ENCODE measurements at places on chromosomes 13 and 19. TPM values are rescaled to one million over a fixed set of nuclear protein-coding genes. Genes with fewer than 3 reads are reported as not detected.

- no peaks in the 10 kb centered on the region for H3K4me1 ChIP-seq
- H3K36me3 ChIP-seq = no peaks in the 10 kb centered on the region
- H3K27ac ChIP-seq = no peak overlapping the region
- no peak overlapping the region for H3K4me3 ChIP-seq
These were observed 62.6 kb downstream of the SLC10A2 start for GRCh38 chr13:103003631-103004030.

- H3K4me1 ChIP-seq = peaks cover 8% of the 10 kb centered on the region
- no peaks in the 10 kb centered on the region for H3K36me3 ChIP-seq
- H3K27ac ChIP-seq = no peak overlapping the region
- no peak overlapping the region for H3K4me3 ChIP-seq
- H3K27me3 ChIP-seq = no peaks in the 10 kb centered on the region
- DNase-seq = no peak
These were observed 136.8 kb downstream of the MIPEP start for GRCh38 chr13:23752111-23753001.

ERF gene
- total RNA-seq = 36.6 TPM

GRCh38 chr13:27338816-27339215 lies 68.2 kb downstream of the RASL11A start:
- no peaks in the 10 kb centered on the region for H3K4me1 ChIP-seq
- no peak for DNase-seq
- no peaks in the 10 kb centered on the region for H3K27me3 ChIP-seq
- no peak overlapping the region for H3K4me3 ChIP-seq
- H3K27ac ChIP-seq = no peak overlapping the region

METTL21C gene
- total RNA-seq = not detected

DNA sequence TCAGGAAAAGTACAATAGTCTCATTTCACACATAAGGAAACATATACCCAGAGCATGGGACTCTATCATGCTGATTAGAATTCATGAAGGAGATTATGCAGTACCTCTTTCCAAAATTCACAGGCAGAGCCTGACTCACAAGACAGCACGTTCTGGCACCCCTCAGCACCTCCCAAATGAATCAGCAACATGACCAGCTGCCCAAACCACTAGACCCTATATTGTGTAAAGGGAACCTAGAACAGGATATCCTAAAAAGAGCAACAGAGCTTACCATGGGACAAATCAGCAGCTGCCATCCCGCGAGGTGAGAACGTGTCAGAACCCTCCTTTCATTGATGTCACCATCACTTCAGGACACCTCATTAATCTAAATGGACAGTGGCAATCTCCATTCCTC lies 2.5 kb downstream of the ZNF426 start:
- no peak overlapping the region for H3K4me3 ChIP-seq
- peaks cover 58% of the 10 kb centered on the region for H3K36me3 ChIP-seq
- H3K27ac ChIP-seq = no peak overlapping the region
- no peaks in the 10 kb centered on the region for H3K27me3 ChIP-seq

GRCh38 chr13:97570442-97570841 lies 136.5 kb downstream of the RAP2A start:
- no peaks in the 10 kb centered on the region for H3K27me3 ChIP-seq
- DNase-seq = no peak
- peaks cover 5% of the 10 kb centered on the region for H3K4me1 ChIP-seq
- H3K27ac ChIP-seq = no peak overlapping the region
- H3K4me3 ChIP-seq = no peak overlapping the region

GRCh38 chr13:40515702-40516101 lies 150.7 kb downstream of the FOXO1 start:
- no peak overlapping the region for H3K27ac ChIP-seq
- no peaks in the 10 kb centered on the region for H3K36me3 ChIP-seq
- H3K4me3 ChIP-seq = no peak overlapping the region
- no peaks in the 10 kb centered on the region for H3K4me1 ChIP-seq
- no peaks in the 10 kb centered on the region for H3K27me3 ChIP-seq

KCNN4 gene
- total RNA-seq = 0.67 TPM

DNA sequence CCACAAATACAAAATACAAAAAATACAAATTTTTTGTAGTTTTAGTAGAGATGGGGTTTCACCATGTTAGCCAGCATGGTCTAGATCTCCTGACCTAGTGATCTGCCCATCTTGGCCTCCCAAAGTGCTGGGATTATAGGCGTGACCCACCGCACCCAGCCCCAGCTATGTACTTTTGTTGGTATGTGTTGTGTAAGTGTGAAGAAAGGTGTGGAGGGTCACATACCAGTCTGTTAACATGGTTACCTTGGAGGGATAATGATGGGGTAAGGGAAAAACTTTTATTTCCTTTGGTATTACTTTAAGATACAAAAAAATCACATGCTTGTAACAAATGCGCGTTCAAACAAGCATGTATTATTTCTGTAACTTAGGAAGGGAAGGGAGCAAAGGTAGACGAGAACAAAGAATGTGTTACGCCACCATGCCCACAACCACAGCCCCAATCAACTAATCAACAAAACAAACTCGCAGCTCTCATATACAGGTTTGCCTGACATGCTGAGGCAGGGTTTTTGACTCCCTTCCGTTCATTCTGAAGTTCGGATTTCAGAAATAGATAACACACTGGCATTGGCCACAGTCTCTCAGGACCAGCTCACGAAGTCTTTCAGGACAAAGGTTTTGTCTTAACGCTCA lies 13.5 kb upstream of the VWA8 start:
- DNase-seq = no peak
- no peaks in the 10 kb centered on the region for H3K36me3 ChIP-seq
- no peaks in the 10 kb centered on the region for H3K4me1 ChIP-seq
- no peak overlapping the region for H3K27ac ChIP-seq

KLK3 gene
- not detected for total RNA-seq

DNA sequence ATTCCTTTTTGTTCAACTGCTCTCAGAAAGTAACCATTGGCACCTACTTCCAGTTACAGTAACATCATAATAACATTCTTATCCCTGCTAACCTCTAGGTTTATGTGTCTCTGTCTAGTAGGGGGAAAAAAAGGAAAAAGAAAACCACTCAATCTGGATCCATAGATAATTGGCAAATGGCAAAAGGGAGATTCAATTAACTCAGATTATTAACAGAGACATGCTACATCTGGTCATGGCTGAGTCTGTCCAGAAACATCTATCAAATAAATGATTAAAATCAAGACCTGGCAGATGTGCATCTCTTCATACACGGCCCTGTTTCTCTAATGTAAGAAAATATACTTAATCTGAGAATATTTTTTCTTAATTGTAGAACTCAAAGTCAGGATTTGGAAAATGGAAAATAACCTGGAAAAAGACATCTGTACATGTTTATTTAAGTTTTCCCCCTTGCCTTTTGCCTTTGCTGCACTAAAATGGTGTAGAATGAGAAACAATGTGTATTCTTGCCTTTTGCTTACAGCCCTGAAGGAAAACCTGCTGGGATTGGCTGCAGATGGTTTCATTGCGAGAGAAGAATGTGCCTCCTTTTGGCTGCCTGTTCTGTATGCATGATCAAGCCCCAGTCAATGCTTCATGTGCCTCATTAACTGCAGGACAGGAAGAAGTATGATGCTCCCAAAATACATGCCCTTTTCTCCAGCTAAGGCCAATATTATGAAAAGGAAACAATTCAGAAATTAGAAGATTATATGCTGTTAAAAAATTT lies 921.6 kb upstream of the PCDH20 start:
- no peaks in the 10 kb centered on the region for H3K4me1 ChIP-seq
- no peaks in the 10 kb centered on the region for H3K36me3 ChIP-seq
- H3K4me3 ChIP-seq = no peak overlapping the region
- DNase-seq = no peak
- H3K27ac ChIP-seq = no peak overlapping the region

MEIOSIN gene
- not detected for total RNA-seq

GRCh38 chr19:55355213-55355821 lies 798 bp upstream of the COX6B2 start:
- no peaks in the 10 kb centered on the region for H3K36me3 ChIP-seq
- no peak overlapping the region for H3K27ac ChIP-seq
- DNase-seq = no peak
- peaks cover 14% of the 10 kb centered on the region for H3K4me1 ChIP-seq
- H3K4me3 ChIP-seq = no peak overlapping the region

PEG3 gene
- total RNA-seq = 7.6 TPM

CLEC17A gene
- total RNA-seq = not detected

CASP14 gene
- total RNA-seq = not detected

DAND5 gene
- total RNA-seq = 12.1 TPM
